ENCODE measurements at places on chromosomes 2 and 18.
A peak's percentile ranks its signal among the peaks of the same experiment; 100 is the strongest.

- no peak for DNase-seq
Measured at GRCh38 chr2:113079131-113079530, 11.4 kb downstream of the IL1F10 start.

GRCh38 chr18:67385455-67385854 is 131.1 kb downstream of the DSEL start:
- DNase-seq = no peak

- no peak for DNase-seq
Measured at GRCh38 chr18:11985586-11985985, 4.3 kb downstream of the IMPA2 start.

DNA sequence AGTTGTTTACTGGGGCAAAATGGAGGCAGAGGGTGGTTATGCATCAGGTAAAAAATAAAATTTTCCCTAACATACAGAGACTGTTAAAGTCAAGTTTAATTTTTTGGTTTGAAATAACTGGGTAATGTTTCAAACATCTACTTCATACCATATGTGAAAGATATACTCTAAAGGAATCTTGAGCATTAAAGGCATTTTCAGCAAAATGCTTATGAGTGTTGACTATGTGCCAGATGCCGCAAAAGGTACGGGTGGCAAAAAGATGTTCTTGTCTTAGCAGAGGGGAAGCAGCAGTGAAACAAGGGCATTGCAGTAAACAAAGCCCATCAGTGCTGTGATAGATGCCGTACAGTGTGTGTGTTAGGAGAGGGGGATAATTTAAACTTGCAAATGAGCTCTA is 263.1 kb upstream of the ID2 start:
- DNase-seq = no peak

GRCh38 chr2:43737097-43737854 is 36.6 kb upstream of the DYNC2LI1 start:
- no peak for DNase-seq

DNA sequence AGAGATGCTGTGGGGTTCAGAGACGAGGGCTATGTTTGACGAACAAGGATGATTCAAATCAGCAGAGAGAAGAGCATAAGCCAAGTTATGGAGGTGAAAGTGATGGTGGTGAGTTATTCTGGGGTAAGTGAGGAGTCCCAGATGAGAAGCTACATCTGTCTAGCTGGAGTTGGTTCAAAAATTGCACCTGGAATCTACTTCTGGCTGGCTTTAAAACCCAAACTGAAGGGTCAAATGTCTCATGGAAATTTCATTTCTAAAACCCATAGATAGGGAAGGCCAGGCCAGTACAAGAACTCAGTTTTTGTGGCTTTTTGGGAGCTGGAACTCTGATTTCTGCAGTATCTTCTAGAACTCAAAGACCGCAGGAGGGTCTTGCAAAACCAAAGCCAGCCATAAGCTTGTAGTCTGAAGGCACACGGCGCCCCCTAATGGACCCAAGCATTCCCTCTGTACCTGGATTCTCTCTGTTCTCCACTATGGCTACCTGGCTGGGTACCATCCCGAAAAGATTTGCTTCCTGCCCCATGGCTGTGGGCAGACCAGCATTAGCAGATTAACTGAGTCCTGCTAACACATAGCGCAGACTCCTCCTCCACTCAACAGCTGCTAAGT is 229.1 kb upstream of the SLC14A2 start:
- peak; percentile 22 for DNase-seq

- no peak for DNase-seq
Measured at GRCh38 chr2:159738509-159739390, 26.4 kb downstream of the MARCHF7 start.

GRCh38 chr18:54835944-54836343 is 7.7 kb downstream of the RAB27B start:
- DNase-seq = no peak

GRCh38 chr2:232927793-232928550 is 57.9 kb downstream of the SNORC start:
- peak; percentile 45 for DNase-seq

GRCh38 chr2:157053876-157054275 is 203.6 kb upstream of the GALNT5 start:
- DNase-seq = no peak

DNA sequence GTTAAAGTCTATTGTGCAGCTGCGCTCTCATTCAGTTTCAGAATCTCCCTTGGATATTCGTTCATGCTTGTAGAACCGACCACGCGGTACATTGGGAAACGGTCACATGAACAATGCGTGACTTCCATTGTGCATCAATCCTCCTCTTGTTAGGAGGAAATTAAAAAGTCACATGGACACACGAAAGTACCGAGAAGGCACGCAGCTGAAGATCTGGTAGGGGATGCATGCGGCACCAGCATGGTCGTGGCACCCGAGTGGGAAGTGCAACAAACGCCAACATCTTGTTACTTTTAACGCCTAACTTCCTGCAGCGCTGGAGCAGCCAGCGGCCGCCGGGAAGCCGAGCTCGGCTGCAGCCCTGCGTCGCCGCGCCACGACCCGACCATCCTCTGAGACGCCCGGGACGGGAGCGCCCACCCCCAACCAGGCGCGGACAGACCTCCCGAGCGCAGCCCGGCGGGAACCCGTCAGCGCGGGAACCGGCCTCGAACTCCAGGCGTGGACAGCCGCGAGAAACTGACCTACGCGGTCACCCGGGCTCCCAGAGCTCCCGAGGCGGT is 412 bp downstream of the OSBPL1A start:
- no peak for DNase-seq

DNA sequence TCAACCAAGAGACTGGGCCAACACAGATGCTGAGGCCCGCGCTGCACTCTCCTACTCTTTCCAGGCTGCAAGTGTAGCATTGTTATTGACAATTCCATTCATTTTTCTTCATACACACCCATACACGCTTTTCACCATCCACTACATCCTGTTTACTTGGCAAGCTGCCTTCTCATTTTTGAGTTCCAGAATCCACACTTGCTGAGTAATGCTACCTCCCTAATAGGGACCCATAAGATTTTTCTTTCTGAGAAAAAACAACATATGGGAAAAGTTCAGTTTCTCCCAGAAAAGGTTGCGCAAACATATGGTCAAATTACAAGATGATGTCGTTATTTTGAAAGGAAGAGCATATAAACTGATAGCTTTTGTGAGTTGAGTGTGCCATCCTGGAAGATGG is 3.3 kb upstream of the NETO1 start:
- DNase-seq = no peak

GRCh38 chr18:76903386-76903785 is 81.0 kb downstream of the ZNF236 start:
- DNase-seq = no peak

GRCh38 chr2:74550231-74550630 is 3.5 kb downstream of the LOXL3 start:
- no peak for DNase-seq

DNA sequence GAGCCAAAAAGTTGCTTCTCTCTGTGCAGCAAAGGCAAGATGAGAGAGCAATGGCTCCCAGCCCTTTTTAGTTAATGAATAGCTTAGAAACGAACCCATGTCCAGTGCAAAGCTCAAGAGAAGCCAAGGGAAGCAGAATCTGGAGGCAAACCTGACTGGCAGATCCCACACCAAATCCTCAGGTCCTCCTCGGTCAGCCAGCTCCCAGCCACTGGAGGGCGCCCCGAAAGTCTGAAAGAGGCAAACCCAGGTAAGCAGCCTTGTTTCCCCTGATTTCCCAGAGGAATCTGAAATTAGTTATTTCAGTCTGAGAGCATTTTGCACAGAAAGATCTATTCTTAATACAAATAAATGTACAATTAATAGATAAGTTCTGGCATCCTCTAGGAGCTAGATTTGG is 71.3 kb upstream of the PID1 start:
- no peak for DNase-seq

DNA sequence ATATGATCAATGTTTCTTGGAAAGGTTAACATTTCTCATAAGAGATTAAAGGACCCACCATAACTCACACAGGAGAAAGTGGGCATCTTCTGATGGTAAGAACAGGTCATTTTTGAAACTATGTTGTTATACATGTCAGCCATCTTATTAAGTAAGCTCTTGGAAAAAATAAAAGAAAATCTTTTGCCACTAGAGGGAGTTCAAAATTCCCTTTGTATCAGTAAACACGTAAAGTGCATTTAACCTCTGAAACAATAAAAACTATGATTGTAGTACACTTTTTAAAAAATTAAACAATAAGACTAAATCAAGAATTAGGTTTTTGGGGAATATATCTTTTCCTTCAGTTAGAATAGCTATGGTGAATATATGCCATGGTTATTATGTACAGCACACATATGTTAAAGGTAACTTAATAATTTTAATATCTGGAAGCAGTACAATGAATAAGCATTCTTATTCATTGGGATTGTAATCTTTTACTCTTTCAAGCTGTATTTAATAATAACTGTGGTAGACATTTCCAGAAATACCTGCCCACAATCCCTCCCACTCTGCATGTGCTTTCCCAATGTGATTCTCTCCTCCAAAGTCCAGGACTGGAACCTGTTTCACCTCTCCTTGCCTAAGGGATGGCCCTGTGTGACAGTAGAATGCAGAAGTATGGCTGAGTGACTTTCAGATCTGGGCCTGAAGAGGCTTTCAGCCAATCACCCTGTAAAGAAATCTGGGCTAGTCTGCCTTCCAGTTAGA is 64.2 kb downstream of the RBMS1 start:
- peak; percentile 18 for DNase-seq

GRCh38 chr2:9033385-9034168 is 30.1 kb upstream of the MBOAT2 start:
- DNase-seq = no peak

DNA sequence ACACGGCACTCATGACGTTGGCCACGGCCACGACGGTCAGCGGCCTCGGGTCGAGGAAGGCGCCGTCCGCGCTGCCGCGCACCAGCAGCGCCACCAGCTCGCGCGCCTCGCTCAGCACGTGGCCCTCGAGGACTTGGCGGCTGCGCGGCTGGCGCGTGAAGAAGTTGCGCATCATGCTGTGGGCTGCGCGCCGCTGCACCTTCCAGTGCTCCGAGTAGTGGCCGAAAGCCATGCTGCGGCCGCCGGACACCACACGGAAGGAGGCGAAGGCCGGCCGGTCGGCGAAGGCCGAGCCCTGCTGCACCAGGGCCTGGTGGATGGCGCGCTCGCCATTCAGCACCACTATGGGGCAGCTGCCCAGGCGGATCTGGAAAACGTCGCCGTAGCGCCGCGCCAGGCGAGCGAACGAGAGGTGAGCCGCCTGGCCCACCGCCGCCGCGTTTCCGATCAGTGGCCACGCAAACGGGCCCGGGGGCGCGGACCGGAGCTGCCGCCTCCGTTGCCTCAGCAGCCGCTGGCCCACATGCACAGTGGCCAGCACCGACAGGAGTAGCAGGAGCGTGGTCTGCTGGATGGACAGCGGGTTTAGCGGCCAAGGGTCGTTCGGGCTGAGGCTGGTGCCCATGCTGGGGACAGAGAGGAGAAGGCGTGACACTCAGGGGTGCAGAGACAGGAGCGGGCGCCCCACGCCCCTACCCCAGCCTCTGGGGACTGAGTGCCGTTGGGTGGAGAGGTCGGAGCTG is 1.0 kb downstream of the CYP1B1 start:
- peak; percentile 25 for DNase-seq

DNA sequence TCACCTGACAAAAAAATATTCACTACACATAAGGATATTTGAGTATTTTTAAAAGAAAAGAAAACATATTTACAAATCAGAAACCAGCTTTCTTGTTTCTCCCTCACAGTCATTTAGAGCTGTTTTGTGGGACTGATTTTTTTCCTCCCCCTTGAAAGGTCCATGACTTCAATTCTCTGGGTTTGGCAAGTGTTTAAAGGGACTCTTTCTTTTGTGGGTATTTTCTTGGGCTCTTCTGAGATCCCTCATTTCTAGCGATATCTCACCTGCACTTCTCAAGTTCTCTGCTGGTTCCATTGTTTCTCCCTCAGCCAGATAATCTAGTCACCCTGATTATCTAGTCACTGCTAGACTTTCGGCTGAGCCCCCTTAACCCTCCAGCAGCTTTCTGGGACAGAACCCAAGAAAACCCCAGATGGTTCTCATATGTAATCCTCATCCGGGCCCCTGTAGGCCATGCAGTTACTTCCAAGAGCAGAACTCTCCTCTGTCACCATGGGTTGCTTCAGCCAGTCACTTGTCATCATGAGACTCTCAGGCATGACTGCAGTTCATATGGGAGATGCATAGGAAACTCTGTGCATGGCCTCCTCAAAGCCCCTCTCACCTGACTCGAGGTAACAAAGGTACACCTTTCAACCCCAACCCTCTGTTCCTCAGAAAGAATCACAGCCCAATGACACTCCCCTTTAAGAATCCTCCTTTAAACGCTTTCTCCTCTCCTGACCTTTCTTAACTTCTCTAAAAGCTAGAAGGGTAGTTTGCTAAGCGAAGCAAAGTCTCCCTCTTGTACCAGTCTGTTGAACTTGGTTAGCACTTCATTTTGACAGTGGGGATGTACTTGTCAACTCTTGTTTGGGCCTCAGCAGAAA is 36.7 kb upstream of the ITGA4 start:
- no peak for DNase-seq

Measured in GM10248 (cell line).